ENCODE measurements at places on chromosomes 1 and 21.

- DNase-seq, result no peak
Observed at GRCh38 chr1:36425791-36426190, 24.5 kb downstream of the OSCP1 start.

GRCh38 chr1:74266001-74266400 lies 30.8 kb downstream of the TNNI3K start:
- no peak for DNase-seq

DNA sequence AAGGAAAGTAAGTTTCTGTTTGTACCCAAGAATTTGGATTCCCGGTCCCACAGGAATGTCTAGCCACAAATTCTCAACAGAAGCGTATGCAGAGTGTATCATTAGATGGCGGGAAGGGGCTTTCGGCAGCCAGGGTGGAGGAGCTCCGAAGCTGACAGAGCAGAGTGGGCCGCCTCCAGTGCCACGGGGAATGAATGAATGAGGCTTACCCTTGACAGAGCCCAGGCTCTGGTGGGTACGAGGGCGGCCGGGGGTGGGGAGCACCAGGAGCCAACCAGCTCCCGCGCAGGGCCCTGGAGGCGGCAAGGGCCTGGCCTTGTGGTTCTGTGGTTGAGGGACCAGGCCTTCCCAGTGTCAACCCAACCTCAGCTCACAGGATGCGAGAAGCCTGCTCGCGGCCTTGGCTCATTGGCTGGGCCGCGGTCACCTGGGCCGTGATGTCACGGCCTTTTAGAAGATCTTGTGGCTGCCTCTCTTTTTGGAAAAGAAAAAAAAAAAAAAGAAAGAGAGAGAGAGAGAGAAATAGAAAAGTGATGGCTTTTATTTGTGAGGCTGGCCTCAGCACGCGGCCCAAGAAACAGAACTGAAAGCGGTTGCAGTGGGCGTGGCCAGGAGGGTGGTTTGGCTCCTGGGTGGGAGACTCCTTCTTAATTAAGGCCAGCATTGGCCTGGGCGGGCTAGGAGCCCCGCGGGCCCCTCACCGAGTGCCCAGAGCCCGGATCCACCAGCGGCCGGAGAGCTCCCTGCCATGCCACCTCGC lies 34.9 kb upstream of the RUNX3 start:
- peak; percentile 39 for DNase-seq

DNA sequence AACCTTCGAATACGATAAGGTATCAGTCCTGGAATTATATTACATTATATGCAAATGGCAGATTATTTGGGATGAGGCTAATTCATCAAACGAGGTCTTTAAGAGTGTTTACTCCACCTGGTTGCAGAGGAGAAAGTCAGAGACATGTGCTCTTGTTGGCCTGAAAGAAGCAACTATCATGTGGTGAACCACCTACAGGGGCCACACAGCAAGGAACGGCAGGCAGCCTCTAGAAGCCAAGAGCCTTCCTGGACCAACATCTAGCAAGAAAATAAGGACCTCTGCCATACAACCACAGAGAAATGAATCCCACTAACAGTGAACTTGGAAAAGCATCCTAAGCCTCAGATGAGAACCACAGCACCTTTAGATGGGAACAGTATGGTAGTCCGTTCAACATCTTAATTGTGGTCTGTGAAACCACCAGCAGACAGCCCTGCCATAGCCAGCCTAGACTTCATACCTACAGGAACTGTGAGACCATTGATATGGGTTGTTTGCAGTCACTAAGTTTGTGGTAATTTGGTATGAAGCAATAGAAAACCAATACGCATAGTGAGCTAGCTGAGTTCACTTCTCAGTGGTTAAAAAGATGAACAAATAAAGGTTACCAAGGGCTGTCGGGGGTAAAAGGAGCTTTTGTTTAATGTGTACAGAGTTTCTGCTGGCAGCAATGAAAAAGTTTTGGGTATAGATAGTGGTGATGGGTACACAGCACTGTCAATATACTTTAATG lies 345.7 kb upstream of the RUNX1 start:
- DNase-seq, result no peak

DNA sequence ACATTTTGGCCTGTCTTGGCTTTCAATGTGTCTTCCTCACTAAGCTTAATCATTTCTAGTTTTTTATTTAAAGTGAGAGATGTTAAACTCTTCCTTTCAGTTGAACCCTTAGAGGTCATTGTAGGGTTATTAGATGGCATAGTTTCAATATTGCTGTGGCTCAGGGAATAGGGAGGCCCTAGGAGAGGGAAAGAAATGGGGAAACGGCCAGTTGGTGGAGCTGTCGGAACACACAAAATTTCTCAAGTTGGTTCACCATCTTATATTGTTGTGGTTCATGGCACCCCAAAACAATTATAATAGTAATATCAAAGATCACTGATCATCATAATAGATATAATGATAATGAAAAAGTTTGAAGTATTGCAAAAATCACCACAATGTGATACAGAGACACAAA lies 31.4 kb upstream of the KAZN start:
- no peak for DNase-seq

DNA sequence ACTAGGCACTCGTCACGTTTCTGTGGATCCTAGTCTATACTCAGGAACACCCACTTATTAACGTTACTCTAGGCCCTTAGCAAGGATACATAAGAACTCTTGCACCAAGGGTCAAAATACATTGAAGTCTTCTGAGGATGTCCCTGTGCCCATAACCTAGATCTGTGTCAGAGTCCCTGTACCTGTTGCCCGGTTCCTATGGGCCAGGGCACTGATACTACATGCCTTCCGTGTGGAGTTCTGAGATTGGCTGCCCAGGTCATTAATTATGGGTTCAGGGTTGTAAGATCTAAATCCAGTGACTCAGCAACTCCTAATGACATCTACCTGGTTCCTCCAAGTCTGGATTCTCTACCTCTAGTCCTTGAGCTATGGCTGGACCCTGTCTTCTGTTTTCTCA lies 69.5 kb downstream of the GPR137B start:
- DNase-seq, result no peak

DNA sequence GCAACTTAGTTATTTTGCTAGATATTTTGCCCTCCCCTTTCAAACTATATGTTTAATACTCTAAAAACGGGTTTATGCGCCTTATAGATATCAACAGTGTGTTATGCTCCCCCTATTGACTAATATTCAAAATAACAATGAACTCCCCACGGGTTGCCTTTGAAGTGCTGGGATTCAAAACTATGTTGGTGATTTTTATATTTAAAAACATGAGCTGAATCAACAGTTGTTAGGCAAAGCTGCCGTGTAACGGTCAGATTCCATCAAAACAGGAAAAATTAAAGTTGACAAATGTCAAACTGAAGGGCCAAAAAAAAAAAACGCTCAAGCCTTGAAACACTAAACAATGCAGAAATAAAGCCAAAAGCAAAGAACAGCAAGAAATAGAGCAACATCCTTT lies 2.5 kb downstream of the TGFBR3 start:
- DNase-seq, result no peak

- DNase-seq, result no peak
Observed at GRCh38 chr1:11594222-11594621, 60.0 kb downstream of the FBXO2 start.

DNA sequence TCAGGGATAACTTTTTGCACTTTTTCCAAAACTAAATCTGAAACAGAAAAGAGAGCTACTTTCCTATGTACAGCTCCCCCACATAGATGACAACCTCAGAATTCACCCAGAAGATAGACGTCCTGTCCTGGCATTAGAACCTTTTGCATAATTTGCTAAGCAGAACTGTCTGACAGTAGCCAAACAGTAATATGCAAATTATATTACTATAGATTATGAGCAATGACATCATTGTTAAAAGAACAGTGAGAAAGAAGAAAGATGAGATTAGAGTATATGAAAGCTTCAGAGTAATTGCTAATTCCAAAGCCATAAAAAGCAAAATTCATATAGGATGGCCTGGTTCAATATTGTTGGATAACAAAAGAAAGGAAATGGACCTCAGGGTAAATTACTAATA lies 43.7 kb downstream of the SLC44A5 start:
- DNase-seq, result no peak

GRCh38 chr1:232596666-232597303 lies 33.1 kb downstream of the SIPA1L2 start:
- no peak for DNase-seq

DNA sequence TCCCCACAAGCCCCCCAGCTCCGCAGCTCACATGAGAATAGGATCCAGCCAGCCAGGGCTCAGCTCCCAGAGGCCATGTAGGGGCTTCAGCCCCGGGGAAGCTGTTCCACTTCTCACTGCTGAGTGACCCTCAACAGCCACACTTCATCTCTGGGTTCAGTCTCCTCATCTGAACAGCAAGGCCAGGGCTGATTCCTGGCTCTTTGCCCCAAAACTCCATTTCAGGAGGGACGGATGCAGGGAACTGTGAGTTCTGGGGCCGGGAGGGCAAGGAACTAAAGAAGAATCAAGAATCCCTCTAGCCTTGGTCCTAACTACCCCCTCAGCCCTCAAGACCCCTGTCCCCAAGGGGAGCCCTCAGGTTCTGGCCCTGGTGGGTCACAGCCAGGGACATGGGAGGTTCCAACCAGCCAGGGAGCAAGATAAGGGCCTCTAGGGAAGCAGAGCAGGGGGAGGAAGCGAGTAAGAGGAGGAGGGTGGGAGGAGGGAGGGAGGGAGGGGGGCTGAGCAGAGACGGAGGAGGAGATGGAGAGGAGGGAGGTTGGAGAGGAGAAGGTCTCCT lies 13.1 kb downstream of the SDC3 start:
- no peak for DNase-seq

DNA sequence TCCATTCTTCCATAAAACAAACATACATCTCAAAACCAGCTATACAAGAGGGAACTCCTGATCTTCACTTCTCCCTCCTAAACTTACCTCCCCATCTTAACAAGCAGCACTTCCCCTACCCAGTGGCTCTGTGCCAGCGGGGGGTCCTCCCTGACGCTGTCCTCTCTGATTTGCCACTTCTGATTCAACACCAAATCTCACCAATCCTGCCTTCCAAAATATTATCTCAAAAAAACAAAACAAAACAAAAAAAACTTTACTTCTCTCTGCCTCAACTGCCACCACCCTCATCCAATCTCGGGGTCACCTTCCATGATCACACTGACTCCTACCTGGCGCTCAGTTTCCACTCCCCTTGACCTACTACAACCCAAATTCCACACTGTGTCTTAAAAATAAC lies 72.8 kb downstream of the SLC45A1 start:
- no peak for DNase-seq

GRCh38 chr21:29078869-29079767 lies 5.7 kb upstream of the CCT8 start:
- no peak for DNase-seq

DNA sequence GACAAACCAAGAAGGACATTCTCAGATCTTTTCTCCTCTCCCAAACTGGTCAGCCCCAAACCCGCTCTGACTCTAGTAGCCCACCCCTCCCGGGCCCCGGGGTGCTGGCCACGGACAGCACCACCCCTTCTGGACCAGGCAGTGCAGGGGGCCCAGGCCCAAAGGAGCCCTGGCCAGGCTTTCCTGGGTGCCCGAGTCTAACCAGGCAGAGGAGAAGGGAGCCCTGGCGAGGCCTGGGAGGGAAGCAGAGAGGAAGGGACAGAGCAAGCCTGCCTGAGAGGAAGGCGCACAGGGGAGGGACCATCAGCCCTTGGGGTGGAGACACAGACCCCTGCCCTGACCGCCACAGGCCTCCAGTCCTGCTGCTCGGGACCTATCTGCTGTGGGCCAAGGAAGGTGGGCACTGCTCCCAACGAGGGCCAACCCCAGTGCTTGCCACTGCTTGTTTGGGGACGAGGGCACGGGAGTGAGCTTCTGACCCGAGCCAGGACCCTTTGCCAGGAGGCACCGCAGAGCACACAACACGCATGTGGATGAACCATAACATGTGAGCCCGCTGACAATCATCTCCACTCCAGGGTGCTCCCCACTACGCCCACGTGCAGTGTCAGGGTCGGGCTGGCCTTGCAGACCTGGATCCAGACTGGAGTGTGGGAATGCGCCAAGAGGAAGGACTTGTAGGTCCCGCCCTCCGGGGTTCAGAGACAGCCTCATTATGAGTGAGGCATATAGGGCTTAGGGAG lies 57.6 kb downstream of the KCNAB2 start:
- DNase-seq, result no peak

DNA sequence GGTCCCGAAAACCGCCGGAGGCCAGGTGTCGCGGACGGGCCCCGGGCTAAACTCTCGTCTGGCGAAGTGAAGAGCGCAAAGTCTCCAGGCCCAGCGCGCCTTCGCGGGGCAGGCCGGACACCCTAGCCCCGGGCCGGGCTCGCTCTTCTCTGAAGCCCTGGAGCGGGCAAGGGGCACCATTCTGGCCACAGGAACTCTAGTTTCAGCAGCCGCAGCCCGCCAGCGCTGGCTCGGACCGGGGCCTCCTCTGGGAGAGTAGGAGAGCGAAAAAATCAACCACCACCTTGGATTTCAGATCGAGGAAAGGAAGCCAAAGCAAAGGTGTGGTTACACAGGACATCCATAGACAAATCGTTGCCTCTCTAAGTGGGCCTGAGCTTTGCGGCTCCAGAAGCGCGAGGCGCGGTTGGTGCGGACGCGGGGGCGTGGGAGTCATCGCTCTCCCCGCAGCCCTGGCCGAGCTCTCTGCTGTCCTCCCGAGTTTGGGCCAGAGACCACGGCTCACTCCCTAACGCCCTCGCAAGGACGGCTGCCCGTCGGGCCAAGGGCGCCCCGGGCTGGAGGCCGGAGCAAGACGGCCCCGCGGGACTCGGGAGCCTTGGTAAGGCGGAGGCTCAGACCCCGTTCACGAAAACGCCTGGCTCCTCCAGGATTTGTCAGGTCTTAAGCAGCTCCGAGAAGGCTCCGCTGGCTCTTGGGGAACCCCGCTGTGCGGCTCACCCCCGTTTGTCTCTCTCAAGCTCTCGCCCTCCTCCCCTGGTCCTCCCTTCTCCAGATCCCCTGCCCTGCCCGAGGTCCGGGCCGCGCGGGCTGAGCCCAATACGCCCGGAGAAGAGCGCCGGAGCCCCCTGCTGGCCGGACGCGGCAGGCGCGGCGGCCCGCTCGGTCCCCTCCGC lies 132.9 kb upstream of the DPYD start:
- peak; percentile 30 for DNase-seq

DNA sequence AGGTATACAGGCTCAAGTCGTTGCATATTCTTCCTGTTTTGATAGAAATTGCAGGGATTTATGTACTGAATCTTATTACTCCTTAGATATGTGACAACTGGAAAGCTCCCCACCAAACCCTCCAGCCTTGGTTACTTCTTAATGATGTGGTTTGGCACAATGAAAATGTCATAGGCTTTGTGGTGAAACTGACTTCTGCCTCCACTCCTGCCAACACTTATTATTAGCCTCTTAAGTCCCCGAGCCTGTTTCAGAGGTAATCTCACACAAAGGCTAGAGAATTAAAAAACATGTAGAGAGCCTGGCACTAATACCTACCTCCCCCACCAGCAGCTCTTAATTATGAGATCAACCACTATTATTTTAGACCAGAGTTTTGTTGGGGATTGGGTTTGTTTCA lies 4.2 kb downstream of the COX20 start:
- no peak for DNase-seq

Measured in activated CD4-positive, CD25-positive, alpha-beta regulatory T cell (primary cell).